ENCODE measurements at places on chromosomes 2 and 18.

GRCh38 chr2:31065356-31065755 lies 72.9 kb downstream of the GALNT14 start:
- no peak for DNase-seq

- DNase-seq = no peak
Observed at GRCh38 chr18:9617006-9617542, 2.7 kb upstream of the PPP4R1 start.

GRCh38 chr18:48099481-48100164 lies 169.2 kb upstream of the SMAD2 start:
- DNase-seq = no peak

GRCh38 chr2:23456881-23457760 lies 72.1 kb downstream of the KLHL29 start:
- no peak for DNase-seq

DNA sequence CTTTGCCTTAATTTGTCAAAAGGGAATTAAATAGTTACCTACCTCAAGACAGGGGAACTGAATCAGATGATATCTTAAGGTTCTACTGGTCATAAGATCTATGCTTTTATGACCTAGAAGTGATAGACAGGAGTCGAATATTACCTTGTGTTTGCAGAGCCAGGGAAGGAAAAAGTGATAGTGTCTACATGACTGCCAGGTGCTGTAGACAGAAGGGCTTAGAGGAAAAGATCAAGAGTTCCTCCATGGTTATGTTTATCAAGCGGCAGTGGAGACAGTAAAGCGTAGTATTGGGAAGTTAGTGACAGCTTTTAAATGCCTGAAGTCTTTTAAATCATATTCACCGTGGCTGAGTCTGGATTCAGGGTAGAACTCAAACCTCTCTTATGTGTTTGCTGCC lies 11.9 kb downstream of the CRIM1 start:
- DNase-seq = no peak

GRCh38 chr18:36942264-36942663 lies 113.3 kb downstream of the KIAA1328 start:
- DNase-seq = no peak

DNA sequence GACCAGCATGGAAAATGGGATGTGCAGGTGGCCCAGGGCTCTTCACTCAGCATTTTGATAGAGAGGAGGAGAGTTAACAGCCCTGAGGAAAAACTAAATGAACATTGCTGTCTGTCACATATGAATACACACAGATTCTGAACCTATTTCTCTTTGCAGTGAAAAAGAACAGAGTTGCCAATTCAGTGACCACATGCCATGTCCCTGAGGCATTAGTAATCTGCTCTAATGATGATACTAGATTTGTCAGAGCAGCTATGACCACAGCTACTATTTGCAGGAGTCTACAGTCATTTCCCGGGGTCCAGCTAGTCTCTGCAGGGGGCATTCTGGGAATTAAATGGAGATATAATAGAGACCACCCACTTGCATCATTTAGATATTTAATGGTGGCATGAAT lies 267.6 kb downstream of the TMX3 start:
- DNase-seq = no peak

DNA sequence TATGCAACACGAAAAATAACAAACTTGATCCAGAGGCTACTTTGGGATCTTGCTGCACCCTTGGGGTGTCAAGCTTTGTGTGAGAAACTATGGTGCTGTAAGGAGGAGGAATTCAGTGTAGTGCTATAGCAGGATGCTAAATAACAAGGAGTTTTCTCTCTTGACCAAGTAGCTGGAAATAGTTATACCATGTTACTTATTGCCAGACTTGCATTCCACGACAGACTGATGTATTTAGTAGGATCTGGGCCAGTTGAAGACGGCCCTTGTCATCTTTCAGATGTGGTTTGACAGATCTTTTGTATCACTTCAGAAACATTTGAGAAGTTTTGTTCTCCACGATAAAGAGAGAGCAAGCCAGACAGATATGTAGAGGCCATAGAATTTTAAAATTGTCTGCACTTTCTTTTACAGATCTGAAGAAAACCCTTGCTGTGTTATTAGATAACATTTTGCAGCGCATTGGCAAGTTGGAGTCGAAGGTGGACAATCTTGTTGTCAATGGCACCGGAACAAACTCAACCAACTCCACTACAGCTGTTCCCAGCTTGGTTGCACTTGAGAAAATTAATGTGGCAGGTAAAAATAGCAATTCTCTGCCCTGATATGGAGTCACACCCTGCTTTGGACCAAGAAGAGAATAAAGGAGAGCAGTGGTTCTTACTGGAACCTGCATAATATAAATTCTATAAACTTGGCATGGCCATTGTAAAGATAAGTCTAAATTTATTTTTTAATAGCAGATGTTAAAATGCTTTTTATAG lies 16.3 kb downstream of the MGAT5 start:
- no peak for DNase-seq

GRCh38 chr2:239298116-239298804 lies 102.6 kb downstream of the HDAC4 start:
- DNase-seq = peak; percentile 88

GRCh38 chr18:10797896-10798295 lies 272.1 kb downstream of the NAPG start:
- DNase-seq = no peak

DNA sequence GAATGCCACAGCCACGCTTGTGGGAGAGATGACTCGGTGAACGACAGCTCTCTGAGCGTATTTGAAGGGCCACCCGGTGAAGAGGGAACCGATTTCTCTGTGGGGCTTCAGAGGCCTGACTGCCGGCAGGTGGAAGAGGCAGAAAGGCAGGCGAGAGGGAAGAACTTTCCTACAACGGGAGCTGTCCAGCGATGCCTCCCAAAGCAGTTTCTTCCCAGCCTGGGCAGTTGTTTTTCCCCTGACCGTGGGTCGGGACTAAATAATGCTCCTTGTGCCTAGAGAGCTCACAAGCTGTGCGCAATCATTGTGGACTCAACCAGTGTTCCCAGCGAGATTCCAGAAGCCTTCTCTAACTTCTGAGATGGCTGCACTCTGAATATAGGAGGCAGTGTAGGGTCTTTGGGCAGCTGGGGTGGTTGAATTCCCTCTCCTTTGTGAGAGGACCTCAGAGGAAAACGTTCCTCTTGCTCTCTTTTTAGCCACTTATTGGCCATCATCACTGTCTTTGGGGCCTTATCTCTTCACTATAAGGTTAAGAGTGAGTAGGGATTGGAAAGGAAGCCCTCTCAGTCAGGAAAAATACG lies 710 bp downstream of the SEC11C start:
- DNase-seq = no peak

DNA sequence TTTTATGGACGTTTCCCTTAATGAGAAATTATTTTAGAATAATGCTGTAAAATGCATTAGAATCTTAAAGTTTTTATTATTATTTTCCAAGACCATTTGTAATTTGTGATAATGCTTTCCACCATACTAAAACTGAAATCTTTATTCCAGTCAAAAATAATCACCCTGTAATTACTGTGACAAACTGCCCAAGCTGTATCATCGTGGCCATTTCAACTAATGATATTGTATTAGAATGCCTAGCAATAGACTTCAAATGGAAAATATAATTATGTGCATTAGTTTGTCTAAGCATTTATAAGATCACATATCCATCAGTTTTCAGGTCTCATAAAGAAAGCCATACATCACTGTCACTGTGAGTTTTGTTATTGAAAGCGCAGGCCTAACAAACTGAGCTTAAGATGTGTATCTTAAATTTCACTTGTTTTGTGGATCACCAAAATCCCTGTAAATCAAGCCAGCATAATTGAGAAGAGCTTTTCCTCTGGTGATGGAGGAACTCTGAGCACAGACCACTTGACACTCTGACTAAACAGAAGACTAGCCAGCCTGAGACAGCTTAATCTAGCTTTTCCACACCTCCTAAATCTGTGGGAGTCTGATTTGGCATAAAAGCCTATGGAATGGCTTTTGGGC lies 1312.2 kb upstream of the ACVR2A start:
- DNase-seq = no peak

DNA sequence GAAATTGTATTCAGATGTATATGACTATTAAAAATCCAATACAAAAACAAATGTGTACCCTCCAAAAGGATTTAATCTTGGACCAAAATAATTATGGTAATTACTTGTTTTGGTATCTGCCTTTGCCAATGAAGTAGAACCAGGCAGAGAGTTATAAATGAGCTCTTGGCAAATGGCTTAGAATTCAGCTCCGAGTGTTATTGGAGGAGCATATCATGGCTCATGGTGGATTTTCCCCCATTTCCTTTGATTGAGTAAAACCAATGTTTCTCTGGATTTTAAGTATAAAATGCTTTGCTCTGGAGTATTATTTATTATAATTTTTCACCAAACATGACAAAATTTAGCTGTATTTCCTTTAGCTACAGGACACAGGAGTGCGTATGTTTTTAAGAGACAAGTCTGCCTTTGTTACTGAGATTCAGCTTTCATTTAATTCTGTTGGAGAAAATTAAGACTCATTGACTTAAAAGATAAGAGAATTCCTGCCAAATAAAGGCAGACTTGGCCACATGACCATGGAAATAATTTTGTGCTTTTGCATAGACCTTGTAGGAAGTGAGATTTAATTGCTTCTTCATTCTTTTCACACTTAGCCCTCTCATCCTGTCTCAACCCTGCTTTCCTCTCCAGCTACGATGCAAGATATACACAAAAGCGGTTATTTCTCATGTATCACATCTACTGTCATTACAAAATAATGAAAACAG lies 281.0 kb upstream of the SOX11 start:
- no peak for DNase-seq

- no peak for DNase-seq
Observed at GRCh38 chr18:59182673-59183072, 37.3 kb upstream of the GRP start.

DNA sequence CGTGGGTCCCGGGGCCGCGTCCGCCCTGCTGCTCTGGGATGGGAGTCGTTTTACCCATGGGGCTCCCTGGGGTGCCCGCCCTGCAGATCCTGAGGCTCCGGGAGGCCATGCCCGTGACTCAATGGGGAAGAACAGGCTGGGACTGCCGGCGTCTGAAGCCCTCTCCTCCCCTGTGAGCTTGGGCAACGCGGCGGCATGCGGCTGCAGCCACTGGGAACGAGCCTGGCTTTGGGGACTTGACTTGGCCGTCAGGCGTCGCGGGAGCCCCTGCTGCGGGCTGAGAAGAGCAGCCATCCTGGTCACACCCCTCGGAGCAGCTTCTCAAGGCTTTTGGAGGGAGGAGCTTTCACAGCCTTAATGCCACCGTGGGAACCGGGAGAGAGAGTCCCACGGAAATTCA lies 126.9 kb upstream of the CTDP1 start:
- peak; percentile 10 for DNase-seq

DNA sequence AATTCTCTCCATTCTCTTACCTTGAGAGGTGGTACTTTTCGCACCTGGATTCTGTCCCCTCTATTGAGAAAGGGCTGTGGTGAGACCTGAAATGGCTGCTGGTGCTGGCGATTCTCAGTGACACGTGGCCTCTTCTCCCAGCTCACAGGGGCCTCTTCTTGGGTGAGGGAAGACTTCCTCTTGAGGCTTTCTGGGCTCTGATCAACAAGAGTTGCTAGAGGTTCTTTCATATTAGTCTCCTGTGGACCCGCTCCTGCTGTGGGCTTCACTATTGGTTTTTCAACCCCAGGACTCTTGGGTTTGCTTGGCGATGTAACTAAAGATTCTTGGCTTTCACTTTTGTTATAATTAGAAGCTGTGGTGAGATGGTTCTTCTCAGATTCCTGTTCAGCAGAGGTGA lies 76.3 kb upstream of the DTNB start:
- no peak for DNase-seq

- no peak for DNase-seq
Observed at GRCh38 chr2:145757503-145758246, 1237.8 kb upstream of the ZEB2 start.

GRCh38 chr18:8742387-8743361 lies 37.3 kb downstream of the MTCL1 start:
- peak; percentile 65 for DNase-seq

- no peak for DNase-seq
Observed at GRCh38 chr2:64312622-64313397, 141.2 kb upstream of the LGALSL start.

- no peak for DNase-seq
Observed at GRCh38 chr2:76579911-76580310, 869.2 kb upstream of the GCFC2 start.

GRCh38 chr2:101998896-101999789 lies 7.4 kb downstream of the IL1R2 start:
- DNase-seq = no peak

- no peak for DNase-seq
Observed at GRCh38 chr18:59593291-59593717, 103.9 kb downstream of the CCBE1 start.

- no peak for DNase-seq
Observed at GRCh38 chr2:1446301-1446700, 33.0 kb downstream of the TPO start.

DNA sequence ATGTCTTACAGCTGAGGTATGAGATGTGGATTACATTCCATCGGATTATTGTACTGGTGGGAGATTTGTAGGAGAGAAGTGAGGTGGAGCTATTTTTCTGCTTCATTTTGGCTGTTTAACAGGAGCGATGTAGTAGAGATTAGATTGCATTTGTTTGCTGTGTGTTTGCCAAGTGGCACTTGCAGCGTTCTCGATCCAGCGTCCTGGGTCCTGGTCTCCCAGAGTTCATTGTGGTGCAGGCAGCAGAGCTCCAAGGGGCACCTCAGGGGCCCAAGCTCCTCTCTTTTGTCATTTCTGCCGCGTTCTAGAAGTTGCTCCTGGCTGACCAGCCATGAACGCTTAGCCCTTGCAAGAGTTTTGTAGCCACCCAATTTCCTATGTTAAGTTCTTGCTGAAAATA lies 210.1 kb upstream of the APCDD1 start:
- DNase-seq = no peak

DNA sequence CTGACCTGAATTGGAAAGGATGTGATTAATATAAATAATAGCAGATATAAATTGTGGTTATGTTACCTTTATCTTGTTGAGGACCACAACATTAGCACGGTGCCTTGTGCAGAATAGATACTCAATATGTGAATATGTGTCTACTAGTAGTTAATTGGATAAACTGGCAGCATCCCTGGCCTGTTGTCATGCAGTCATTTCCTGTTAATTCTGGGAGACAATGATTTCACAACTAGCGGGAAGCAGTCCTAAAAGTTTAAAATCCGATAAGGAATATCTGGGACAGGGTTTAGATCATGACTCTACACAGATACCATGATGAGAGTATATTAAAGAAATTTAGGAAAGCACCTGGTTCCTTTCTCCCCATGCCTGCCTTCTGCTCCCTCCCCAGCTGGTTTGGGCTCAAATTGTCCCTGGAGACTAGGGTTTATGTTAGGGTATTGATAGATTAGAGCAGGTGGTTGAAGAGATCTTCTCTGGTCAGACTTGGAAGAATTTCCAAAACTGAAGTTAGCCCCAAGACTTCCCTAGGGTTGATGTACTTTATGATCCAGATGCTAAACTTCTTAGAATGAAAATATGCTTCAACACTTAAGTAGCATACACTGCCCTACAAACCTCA lies 32.8 kb downstream of the CYBRD1 start:
- DNase-seq = no peak

GRCh38 chr18:46702471-46702870 lies 45.5 kb upstream of the LOXHD1 start:
- DNase-seq = no peak

GRCh38 chr2:236262238-236262637 lies 2.0 kb downstream of the ASB18 start:
- no peak for DNase-seq

- DNase-seq = no peak
Observed at GRCh38 chr2:57821088-57821487, 225.5 kb upstream of the VRK2 start.

All from activated naive CD4-positive, alpha-beta T cell treated with anti-CD3 and anti-CD28 coated beads, Interleukin-2, amount 10 ng/mL, durations not matched to agents 7 days and 5 days (primary cell).